ENCODE measurements at places on chromosomes 6 and 20. TPM values are rescaled to one million over a fixed set of nuclear protein-coding genes. Genes with fewer than 3 reads are reported as not detected.

DNA sequence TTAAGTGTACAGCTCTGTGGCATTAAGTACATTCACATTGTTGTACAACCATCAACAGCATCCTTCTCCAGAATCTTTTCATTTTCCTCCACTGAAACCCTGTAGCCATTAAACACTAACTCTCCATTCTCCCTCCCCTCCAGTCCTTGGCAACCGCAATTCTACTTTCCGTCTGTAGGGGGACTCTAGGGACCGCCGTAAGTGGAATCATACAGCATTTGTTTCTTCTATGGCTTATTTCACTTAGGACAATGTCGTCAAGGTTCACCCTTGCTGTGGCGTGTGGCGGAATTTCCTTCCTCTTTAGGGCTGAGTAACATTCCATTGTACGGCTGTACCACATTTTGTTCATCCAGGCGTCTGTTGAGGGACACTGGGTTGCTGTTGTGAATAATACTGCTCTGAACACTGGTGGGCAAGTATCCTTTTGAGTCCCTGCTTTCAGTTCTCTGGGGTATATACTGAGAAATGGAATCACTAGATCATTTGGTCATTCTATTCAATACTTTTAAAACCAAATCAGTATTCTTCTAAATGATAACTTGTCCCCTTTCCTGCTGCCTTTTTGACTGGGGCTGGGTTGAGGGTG is 50.7 kb downstream of the PPP1R3G start:
- DNase-seq = no peak

- no peak for DNase-seq
Observed at GRCh38 chr20:24472426-24472825, 3.0 kb downstream of the SYNDIG1 start.

DNA sequence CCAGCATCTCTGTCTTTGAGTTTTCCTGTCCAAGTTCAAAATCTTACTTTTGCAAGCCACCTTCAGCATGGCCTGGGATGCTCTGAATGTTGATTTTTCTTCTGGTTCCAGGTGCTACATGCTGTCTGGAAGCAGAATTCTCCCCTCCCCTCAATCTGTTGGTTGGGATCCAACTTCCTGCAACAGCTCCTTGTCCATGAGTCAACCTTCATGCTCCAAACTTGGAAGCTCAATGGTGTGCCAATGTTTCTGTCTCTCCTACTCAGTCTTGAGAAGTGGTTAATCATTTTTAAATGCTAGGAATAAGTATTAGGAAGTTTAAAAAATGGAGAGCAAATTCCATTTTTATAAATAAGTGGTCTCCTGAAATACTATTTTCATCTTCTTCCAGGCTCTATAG is 33.2 kb upstream of the PLEKHG1 start:
- DNase-seq = no peak

- no peak for DNase-seq
Observed at GRCh38 chr6:149127212-149127611, 190.3 kb upstream of the TAB2 start.

DNA sequence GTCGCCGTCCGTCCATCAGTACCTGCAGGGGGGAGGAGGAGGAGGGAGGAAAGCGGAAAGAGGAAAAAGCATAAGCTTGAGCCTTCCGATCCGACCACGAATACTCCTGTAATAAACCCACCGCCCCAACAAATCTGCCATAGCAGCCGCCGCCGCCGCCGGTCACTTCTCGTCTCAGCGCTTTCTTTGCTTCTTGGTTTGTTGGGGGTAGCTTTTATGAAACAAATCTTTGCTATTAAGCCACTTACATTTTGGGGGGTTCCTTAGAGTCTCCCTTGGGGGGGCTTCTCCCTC is 277 bp downstream of the ADGRB3 start:
- no peak for DNase-seq

Gene MCM8
- 4.3 TPM for total RNA-seq

Gene GPR6
- total RNA-seq = not detected

Gene CAP2
- 9.3 TPM for total RNA-seq

Gene CLPSL1
- total RNA-seq = not detected
